ENCODE measurements at places on chromosomes 7 and 10.
A peak's percentile ranks its signal among the peaks of the same experiment; 100 is the strongest.

DNA sequence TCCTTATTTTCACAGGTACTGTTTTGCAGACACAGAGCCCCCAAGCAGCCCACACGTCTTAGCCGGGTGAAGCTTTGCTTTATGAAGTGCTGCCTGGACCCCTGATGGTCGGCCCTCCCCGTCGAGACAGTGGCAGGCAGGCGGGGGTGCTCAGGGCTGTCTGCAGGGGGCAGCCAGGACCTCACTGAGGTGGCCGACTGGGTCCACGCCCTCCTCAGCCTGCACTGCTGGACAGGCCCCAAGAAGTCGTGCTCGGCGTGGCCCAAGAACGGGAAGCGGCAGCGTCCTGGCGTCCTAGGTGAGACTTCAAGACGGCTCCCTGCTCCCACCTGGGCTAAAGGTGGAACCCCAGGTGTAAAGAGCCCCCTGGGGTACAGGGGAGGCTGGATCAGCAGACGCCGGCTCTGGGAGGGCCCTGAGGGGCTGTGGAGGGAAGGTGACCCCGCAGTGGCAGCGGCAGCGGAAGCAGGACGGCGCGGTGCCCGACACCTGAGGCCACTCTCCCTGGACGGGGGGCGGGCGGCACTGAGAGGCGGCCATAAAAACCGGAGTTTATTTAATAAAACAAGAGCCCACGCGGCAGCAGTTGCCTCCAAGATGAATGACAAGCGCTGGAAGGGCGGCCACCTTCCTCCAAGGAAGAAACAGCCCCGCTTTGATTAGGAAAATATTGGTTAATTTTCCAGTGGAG, 179.4 kb downstream of the ELFN1 start:
- no peak for DNase-seq

GRCh38 chr10:101777619-101778145, 1.8 kb upstream of the FGF8 start:
- no peak for DNase-seq

DNA sequence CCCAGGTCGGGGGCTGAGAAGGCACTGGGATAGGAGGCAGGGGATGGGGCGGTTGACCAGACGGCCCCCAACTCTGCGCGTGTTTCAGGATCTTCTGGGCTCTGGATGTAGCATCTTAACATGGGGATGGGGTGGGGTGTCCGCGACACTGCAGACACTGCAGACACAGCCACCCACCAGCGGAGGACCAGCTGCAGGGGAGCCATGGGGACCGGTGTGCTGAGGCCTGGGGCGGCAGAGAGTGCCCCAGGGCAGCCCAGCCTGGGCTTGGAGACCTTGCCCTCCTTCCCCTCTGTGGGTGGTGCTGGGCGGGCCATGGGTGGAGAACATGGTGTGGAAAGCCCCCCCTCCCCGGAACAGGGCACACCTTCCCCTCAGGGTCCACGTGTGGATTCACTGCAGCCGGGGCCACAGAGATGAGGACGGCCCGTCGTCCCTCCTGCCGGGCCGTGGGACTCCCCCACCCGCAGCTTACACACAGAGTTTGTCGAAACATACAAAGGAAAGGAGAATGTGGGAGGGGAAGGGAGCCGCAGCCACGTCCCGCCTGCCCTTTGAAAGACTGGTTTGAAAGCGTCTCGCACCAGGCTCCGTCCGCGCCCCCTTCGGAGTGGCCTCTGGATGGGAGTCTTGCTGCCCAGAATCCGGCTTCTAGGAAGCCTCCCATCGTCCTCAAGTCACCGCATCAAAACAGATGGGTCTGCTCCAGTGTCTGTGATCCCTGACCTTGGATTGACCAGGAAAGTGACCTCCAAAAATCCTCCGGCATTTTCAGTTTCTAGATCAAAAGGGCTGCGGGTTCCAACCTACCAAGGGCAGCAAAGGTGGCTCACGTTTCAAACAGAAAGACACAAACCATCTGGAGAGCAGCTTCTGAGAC, 91.5 kb upstream of the TCERG1L start:
- DNase-seq = no peak

- DNase-seq = no peak
These were observed 22.9 kb downstream of the SRPK2 start for GRCh38 chr7:105365541-105366534.

DNA sequence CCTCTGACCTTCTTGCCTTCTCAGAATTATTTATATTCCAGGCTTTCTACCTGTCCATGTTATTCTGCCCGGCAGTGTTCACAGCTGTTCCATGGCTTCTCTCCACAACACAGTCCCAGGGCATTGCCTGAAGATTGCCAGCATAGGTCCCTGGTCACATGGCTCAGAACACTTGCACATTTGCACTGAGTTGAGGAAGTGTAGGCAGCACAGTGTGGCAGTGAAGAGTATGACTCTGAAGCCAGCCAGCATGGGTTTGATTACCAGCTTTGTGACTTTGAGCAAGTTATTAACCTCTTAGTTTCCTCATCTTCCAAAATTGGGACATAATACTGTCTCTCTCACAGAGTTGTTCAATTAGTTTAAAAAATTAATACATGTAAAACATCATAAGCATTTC, 73.2 kb upstream of the NEUROD6 start:
- no peak for DNase-seq

- no peak for DNase-seq
These were observed 644 bp downstream of the SORBS1 start for GRCh38 chr10:95560278-95561176.

DNA sequence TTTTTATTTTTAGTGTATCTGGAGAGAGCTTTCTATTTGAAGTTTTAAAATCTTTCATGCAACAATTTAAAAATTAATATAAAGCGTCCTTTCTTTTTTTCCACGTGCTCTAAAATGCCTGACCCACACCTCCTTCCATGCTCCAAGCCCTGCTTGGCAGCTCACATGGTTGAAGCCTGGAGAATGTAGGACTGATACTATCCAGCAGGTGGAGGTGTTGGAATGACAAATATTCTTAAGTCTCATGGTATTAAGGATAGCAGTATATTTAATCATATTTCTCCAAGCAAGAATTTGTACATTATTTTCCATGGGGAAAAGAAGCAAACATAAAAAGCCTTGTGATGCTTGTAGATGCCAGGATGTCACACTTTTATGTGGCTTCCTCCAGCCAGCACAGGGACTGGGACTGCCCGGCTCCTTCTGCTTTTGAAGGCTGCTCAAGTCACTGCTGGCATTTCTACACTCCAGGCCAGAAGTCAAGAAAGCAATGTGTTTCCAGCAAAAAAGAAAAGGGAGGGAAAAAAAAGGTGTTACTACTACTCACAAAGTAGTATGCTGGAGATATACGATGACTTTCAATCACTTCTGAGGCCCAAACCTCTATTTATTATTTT, 49.7 kb downstream of the BZW2 start:
- DNase-seq = no peak

DNA sequence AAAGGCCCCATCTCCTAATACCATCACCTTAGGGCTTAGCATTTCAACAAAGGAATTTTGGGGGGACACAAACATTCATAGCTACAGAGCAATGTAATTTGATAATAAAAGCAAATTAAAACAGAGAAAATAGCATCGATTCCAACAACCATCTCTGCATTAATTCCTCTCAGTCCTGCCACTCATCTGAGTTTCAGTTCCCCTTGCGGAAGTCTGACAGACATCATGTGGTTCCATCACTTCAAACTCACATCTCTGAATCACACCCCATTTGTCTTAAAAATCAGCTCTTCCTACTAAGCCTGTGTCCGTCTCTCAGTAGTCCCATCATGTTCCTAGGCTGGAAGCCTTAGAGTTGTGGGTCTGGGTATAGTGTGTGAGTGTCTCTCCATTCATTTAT, 3.6 kb downstream of the ADCK2 start:
- peak; percentile 33 for DNase-seq

DNA sequence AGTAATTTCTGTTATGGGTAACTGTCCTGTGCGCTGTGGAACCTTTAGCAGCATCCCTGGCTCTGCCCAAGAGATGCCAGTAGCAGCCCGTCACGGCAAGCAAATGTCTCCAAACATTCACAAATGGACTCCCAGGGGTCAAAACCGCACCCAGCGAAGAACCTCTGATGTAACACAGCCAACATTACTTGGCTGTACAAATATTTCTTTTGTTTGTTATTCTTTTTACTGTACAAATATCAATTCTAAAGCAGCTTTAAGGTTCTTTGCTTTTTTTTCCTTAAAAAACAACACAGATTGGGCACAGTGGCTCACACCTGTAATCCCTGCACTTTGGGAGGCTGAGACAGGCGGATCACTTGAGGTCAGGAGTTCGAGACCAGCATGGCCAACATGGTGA, 182.5 kb downstream of the KMT2E start:
- no peak for DNase-seq

GRCh38 chr7:102214477-102215072, 72.1 kb upstream of the SH2B2 start:
- no peak for DNase-seq

- no peak for DNase-seq
These were observed 13.5 kb downstream of the ATP6V1F start for GRCh38 chr7:128876127-128876526.

GRCh38 chr7:141700848-141701371, 1.1 kb downstream of the DENND11 start:
- peak; percentile 19 for DNase-seq

DNA sequence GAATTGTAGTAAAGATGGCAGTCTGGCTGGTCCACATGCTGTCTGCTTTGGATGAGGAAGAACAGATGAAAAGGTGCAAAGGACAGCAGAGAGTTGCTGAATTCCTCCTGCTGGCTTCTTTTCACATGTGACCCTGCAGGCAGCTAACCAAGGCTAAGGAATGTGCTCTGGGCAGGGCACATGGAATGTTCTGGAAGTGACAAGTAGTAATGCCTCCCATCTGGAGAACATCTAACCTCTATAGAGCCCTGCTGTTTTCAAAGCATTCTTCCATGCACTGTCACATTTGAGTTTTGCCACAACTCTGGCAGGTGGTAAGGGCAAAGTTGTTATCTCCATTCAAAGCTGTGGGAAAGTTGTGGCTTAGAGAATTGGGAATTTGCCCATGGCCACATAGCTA, 208.8 kb downstream of the STK31 start:
- no peak for DNase-seq

DNA sequence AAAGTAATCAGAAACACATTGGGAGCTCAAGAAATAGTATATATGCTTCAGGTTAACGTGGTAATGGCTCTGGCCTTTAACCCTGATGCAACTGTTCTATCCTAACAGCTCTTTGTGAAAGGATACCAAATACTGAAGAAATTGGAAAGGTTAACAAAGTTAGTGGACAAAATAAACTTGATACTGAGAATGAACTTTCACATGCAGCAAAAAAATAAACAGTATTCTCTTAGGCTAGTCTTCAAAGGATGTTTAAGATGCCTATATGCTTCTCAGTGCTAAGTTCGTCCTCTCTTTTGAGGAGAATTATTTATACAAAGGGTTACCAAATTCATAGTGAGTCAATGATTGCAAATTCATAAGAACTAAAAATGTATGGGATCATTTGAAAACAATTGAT, 256.2 kb upstream of the FERD3L start:
- DNase-seq = no peak
